ENCODE measurements at places on chromosomes 4 and X.
A peak's percentile ranks its signal among the peaks of the same experiment; 100 is the strongest.

- no peaks in the 10 kb centered on the region for H3K36me3 ChIP-seq
- peaks cover 5% of the 10 kb centered on the region for H3K4me1 ChIP-seq
- DNase-seq, result no peak
- no peak overlapping the region for H3K4me3 ChIP-seq
These were observed 190.1 kb downstream of the NSUN7 start for GRCh38 chr4:40939856-40940255.

GRCh38 chr4:5460106-5460801 lies 248.1 kb downstream of the EVC2 start:
- H3K27me3 ChIP-seq, result no peaks in the 10 kb centered on the region
- H3K4me1 ChIP-seq, result no peaks in the 10 kb centered on the region
- no peak overlapping the region for H3K27ac ChIP-seq
- no peak overlapping the region for H3K4me3 ChIP-seq
- DNase-seq, result peak; percentile 38

DNA sequence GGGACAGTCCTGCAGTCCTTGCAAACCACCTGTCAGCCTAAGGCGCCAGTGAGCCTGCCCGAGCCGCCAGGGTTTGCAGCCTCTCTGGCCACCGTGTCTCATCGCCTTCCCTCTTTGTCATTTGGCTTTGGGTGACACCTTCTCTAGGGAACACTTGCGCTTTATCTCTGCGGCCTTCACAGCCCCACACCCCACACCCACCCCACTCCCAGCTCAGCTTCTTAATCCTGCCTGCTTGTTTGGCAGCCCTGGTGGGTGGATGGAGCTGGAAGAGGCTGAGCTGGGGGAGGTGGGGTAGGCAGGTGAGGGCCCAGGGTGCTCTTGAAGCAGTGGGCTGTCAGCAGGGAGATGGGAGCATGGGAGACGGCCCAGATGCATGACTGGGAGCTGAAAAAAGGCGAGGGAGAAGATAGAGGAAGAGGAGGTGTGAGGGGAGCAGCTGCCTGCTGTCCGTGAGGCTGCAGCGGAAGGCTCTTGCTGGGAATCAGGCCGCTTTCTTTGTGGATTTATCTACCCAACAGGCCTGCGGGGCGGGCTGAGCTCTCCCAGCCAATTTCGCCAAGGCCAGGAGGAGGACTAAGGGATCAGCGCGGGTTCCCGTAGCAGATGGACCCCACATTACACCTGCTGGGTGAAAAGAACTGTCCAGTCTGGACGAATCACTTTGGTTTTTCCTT lies 97.5 kb upstream of the STOX2 start:
- H3K4me1 ChIP-seq, result 0 out of 2 replicates have a peak, but pooled peaks cover 3% of the 10 kb centered on the region
- no peak overlapping the region for H3K4me3 ChIP-seq
- no peak for DNase-seq
- no peak overlapping the region for H3K27ac ChIP-seq
- H3K27me3 ChIP-seq, result no peaks in the 10 kb centered on the region
- H3K36me3 ChIP-seq, result no peaks in the 10 kb centered on the region

DNA sequence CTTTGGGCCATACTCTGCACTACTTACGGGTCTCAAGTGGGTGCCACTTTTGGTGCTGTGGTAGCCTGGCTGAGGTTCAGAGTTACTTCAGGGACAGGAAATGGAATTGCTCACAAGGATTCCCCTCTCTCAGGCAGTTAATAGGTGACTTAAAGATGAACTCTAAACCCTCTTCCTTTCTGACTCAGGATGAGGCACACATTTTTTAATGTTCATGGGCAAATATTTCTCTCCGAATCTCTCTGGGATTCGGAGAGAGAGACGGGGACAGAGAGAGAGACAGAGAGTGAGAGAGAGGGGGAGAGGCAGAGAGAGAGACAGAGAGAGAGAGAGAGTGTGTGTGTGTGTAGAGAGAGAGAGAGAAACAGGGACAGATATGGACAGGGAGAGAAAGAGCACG lies 79.8 kb downstream of the NYX start:
- no peaks in the 10 kb centered on the region for H3K4me1 ChIP-seq
- no peak overlapping the region for H3K4me3 ChIP-seq
- no peaks in the 10 kb centered on the region for H3K36me3 ChIP-seq
- H3K27ac ChIP-seq, result no peak overlapping the region

DNA sequence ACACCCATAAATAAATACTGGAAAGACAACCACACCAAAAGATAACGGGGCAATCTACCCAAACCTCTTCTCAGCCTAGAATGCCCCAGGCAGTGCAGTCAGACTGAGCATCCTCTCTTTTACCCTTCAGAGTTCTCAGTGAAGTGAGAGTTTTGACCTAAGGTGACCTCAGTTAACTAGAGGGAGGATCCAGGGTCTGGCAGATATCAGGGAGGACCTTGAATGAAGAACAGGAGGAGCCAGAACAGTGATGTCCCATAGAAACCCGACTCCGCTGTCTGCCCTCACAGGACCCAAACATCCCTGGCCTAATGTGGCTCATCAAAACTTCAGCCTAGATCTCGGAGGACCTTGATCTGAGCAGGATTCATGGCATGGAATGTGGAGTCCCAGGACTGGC lies at the start of gene MAGEB3:
TSS of gene MAGEB3 (plus strand) at position 263 of the 400 bp plus-strand sequence. CDS start 5,268 bp downstream, outside the sequence.
- DNase-seq, result no peak
- H3K36me3 ChIP-seq, result no peaks in the 10 kb centered on the region
- no peaks in the 10 kb centered on the region for H3K4me1 ChIP-seq
- H3K27me3 ChIP-seq, result no peaks in the 10 kb centered on the region
- H3K4me3 ChIP-seq, result no peak within 1 kb of the TSS

DNA sequence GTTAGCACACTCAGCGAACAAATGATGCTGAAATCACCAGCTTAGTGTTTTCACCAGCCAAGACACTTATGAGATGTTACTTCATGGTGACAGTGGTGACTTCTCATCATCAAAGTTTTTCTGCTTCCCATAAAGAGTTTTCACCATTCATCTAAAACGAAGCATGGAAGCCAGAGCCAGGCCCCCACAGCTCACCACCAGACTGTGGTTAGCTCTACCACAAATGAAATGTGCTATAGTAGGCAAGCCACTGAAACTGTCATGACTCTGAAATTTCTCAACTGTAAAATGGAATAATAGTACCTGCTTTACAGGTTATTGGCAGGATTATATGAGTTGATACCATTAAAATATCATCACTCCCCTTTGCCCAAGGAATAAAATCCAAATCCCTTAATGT lies 56.4 kb upstream of the HHIP start:
- H3K4me1 ChIP-seq, result no peaks in the 10 kb centered on the region
- H3K36me3 ChIP-seq, result no peaks in the 10 kb centered on the region
- H3K4me3 ChIP-seq, result no peak overlapping the region
- H3K27ac ChIP-seq, result no peak overlapping the region
- no peak for DNase-seq

GRCh38 chrX:25275159-25275558 lies 259.4 kb upstream of the ARX start:
- H3K27me3 ChIP-seq, result no peaks in the 10 kb centered on the region
- H3K36me3 ChIP-seq, result no peaks in the 10 kb centered on the region
- H3K4me3 ChIP-seq, result no peak overlapping the region

DNA sequence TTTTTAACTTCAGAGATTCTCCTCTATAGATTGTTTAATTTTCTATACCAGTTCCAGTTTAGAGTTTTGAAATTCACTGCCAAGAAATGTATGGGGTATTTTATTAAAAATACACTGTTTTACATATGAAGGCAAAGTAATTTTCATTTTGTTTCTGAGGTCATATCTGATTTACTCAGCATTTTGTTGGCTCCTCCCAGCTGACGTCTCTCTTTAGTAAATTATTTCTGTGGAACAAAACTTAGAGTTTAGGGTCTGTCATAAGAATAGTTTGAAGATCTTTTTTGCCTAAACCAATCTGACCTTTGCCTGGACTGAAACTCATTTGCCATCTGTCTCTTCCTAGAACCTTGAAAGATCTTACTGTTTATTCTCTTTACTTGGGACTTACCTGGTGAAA lies 16.9 kb downstream of the FNIP2 start:
- H3K27me3 ChIP-seq, result no peaks in the 10 kb centered on the region
- no peaks in the 10 kb centered on the region for H3K36me3 ChIP-seq
- H3K27ac ChIP-seq, result no peak overlapping the region
- no peaks in the 10 kb centered on the region for H3K4me1 ChIP-seq
- no peak overlapping the region for H3K4me3 ChIP-seq

DNA sequence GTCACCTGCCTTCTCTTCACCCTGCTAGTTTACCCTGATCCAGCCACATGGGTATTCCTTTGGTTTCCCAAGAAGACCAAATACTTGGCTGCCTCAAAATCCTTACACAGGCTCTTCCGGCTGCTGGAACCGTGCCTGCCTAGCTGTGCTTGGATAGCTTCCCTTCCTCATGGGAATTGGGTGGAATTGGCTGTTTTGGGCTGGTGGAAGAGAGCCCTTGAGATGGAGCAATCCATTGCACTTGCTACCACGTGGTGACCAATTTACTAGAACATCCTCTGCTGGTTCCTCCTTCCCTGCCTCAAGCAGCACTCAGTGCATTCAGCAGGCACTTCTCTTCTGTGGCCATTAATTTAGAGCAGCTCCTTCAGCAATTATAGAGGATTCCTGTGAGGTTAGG lies 119.3 kb upstream of the AP1S2 start:
- no peak for DNase-seq
- no peaks in the 10 kb centered on the region for H3K36me3 ChIP-seq
- H3K27ac ChIP-seq, result no peak overlapping the region
- no peak overlapping the region for H3K4me3 ChIP-seq
- H3K4me1 ChIP-seq, result no peaks in the 10 kb centered on the region

DNA sequence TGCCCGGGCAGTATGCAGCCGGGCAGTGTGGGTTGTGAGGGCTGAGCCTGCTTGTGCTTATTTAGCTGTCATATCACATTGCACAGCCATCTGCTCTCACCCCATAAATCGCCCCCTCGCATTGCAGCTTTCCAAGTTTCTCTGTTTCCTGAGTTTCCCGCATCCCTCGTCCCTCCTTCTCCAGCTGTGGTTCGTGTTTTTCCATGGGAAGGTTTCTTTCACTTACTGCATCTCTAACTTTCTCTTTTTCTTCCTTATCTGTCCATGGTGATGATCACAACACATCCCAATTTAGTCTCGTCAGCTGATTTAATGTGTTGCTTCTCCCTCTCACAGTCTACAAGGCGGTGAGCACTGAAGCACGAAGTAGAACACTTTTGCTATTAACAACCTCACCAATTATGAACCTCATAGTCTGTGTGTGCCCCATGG lies 118.1 kb downstream of the ENPP6 start:
- peaks cover 9% of the 10 kb centered on the region for H3K27me3 ChIP-seq
- H3K4me3 ChIP-seq, result no peak overlapping the region
- peaks cover 6% of the 10 kb centered on the region for H3K4me1 ChIP-seq
- no peak for DNase-seq

- H3K4me1 ChIP-seq, result no peaks in the 10 kb centered on the region
- no peaks in the 10 kb centered on the region for H3K36me3 ChIP-seq
- DNase-seq, result no peak
- H3K27me3 ChIP-seq, result peaks cover 8% of the 10 kb centered on the region
- no peak overlapping the region for H3K27ac ChIP-seq
- H3K4me3 ChIP-seq, result no peak overlapping the region
These were observed 3.5 kb upstream of the ZFP92 start for GRCh38 chrX:153407736-153408135.

- H3K27me3 ChIP-seq, result no peaks in the 10 kb centered on the region
- H3K4me1 ChIP-seq, result no peaks in the 10 kb centered on the region
These were observed 85.2 kb downstream of the ANAPC10 start for GRCh38 chr4:145012841-145013240.

Data from H1 (cell line).